Activated naive CD4-positive, alpha-beta T cell treated with anti-CD3 and anti-CD28 coated beads, Interleukin-2, amount 10 ng/mL, durations not matched to agents 5 hours and 36 hours (primary cell): ENCODE measurements at places on chromosomes 7 and 10. TPM values are rescaled to one million over a fixed set of nuclear protein-coding genes. Genes with fewer than 3 reads are reported as not detected.

Gene MKX
- not detected for total RNA-seq

Gene VTI1A
- total RNA-seq: 34.7 TPM

Gene FAM25A
- total RNA-seq: not detected

Gene TFPI2
- total RNA-seq: not detected

Gene AGR3
- not detected for total RNA-seq

Gene CDK1
- 99.7 TPM for total RNA-seq

Gene KCNH2
- 0.73 TPM for total RNA-seq

Gene PRKAR2B
- 0.68 TPM for total RNA-seq

Gene PKD1L1
- 0.10 TPM for total RNA-seq

Gene KEL
- 0.17 TPM for total RNA-seq

Gene SLC35B4
- total RNA-seq: 16.7 TPM

Gene VAX1
- not detected for total RNA-seq

Gene ICA1
- total RNA-seq: 2.6 TPM

Gene EBF3
- total RNA-seq: not detected

Gene BAMBI
- 0.13 TPM for total RNA-seq
